ENCODE measurements at places on chromosomes 3 and 15.

DNA sequence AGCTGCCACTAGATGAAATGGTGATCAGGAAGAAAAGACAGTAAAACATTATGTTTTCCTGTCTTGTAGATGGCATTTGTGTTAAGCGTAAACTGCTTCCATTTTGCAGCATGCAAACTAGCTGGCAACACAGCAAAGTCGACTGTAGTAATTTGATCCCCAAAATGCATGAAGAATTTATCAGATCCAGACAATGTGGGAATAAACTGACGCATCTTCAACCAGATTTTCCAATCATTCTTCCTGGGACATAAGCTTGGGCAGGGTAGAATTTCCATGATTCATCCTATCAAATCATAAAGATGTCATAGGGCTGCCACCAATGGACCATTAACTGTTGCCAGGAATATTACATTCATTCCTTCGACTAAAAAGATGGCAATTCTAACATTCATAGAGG, 260.3 kb downstream of the ERC2 start:
- no peak for DNase-seq

- DNase-seq, result peak; percentile 22
Measured at GRCh38 chr15:81163961-81164800, 30.1 kb downstream of the CFAP161 start.

DNA sequence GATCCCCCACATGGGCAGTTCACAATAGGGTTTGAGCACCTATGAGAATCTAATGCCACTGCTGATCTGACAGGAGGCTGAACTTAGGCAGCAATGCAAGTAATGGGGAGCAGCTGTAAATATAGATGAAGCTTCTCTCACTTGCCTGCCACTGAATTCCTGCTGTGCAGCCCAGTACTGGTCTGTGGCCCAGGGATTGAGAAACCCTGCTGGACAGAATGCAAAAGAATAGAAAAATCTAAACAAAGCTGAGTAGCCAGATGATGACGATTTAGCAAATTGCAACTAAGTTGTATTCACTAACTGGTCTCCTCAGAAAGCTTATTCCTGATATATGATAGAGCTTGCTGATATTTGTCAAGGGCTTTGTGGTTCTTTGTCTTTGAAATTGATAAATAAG, 34.3 kb upstream of the APH1B start:
- DNase-seq, result no peak

DNA sequence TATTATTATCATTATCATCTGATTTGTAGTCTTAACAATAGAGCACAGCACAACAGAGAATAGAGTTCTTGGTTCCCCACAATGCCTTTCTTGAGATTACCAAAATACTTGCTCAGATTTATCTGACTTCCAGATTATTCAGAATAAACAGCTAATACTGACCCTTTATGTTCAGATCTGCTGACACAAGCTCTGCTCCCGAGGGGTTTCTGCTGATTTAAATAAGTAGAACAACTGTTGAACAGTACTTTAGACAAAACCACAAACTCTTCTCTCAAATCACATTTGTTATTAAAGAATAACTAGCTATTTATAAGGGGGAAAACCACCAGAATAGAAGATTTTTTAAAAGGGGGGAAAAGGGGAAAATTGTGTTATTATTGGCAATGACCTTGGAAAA, 380.2 kb upstream of the ATP11B start:
- peak; percentile 70 for DNase-seq

DNA sequence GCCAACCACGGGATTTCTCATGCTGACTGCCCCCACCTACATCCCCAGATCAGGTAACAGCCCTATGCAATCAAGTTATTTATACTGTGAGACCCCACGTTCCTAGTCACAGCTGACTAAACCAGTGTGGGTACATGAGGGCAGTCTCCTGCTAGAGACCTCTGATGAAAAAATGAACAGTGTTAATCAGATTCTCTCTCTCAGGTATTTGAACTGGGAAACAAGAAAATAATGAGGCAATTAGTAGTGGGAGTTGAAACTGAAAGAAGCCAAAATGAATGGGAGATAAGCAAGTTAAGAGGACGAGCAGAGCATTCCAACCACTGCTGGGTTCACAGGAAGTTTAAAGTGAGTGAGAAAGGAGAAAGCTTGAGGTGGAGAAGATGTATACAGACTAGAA, 98.5 kb upstream of the MYO5C start:
- DNase-seq, result no peak

DNA sequence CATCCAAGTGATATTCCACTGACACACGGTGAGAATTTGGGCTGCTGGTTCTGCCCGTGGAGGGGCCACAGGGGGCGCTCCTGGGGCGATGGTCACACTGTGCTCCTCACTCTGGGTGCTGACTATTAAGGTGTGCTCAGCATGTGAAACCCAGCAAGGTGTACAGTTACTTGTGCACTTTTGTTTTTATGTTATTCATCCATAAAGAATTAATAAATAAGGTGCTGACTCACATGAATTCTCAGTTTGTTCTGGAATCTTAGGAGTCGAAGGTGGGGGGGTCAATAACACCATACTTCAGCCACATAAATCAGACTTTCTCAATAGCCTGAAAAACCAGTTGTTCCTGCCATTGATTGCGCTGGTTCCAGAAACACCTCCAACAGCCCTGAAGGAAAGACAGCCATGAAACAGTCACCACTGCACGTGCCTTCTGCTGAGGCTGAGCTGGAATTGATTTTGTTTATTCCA, 53.5 kb upstream of the SPATA12 start:
- no peak for DNase-seq

GRCh38 chr3:155520463-155520862, 224.4 kb downstream of the PLCH1 start:
- no peak for DNase-seq

- DNase-seq, result no peak
Measured at GRCh38 chr3:13824521-13825310, 55.2 kb downstream of the WNT7A start.

- DNase-seq, result no peak
Measured at GRCh38 chr3:13535905-13536304, 13.0 kb upstream of the FBLN2 start.

- peak; percentile 8 for DNase-seq
Measured at GRCh38 chr3:178669022-178669601, 132.9 kb downstream of the KCNMB2 start.

DNA sequence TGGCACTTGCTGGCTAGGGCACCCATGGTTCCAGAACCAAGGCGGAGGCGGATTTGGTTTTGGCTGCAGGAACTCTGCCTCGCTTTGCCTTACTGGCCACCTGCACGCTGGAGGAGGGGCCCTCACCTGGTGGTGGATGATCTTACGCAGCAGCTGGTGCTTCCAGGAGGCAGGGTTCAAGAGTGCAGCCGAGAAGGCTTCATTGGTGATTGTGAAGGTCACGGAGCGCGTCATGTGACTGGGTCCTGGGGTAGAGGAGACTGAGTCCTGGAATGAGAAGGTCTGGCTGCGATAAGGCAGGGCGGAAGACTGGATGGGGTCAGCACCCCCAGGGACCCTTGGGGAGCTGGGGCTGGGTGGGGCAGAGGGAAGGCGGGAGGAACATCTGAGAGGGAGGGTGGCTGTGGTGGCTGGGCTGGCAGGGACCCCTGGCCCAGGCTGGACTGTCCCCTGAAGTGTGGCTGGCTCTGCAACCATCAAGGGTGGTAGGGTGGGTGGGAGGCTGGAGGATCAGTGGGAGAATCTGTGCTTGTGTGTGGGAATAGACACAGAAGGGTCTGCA, 25.8 kb upstream of the GOLGA6C start:
- DNase-seq, result no peak

GRCh38 chr3:68007621-68008226, 353.3 kb upstream of the SUCLG2 start:
- DNase-seq, result no peak

- DNase-seq, result peak; percentile 61
Measured at GRCh38 chr3:122774564-122774963, 19.1 kb downstream of the HSPBAP1 start.

DNA sequence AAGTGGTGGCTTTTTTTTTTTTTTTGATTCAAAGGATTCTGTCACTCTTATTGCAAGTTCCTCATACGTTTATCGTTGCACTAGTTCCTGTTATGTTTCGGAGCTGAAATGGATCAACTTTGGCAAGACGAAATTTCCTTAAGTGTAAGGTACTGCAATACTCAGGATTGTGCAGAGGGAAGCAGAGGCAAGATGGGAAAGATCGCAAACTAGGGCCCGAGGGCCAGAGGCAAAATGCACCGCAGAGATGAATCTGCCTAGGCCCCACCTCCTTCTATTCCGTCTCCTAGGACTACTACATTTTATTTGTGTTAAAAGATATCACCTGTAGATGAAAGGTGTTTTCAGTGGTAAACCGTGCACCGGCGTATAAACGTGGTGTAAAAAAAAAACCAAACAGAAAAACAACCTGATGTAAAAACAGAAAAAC, 331 bp downstream of the RNU6-1 start:
- peak; percentile 68 for DNase-seq

DNA sequence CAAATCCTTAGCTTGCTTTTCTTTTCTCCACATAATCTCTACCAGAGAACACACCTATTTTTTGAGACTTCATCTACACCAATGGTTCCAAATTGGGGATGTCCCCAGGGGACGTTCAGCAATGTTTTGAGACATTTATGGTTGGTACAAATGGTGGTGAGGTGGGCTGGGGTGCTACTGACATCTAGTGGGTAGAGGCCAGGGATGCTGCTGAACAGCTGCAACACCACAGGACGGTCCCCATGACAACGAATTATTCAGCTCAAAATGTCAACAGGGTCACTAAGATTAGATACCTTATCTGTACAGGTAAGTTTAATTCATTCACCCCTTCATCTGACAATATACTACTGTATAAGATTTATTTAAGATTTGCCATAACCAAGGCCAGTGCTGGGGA, 14.4 kb downstream of the GK5 start:
- no peak for DNase-seq

DNA sequence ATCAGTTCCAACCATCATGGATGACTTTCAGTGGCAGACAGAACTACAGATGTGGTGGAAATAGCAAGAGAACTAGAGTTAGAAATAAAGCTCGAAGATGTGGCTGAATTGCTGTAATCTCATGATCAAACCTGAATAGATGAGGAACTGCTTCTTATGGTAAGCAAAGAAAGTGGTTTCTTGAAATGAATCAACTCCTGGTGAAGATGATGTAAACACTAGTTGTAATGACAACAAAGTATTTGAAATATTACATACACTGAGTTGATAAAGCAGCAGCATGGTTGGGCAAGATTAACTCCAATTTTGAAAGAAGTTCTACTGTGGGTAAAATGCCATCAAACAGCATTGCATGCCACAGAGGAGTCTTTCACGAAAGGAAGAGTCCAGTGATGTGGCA, 131.7 kb upstream of the FAM3D start:
- DNase-seq, result no peak

DNA sequence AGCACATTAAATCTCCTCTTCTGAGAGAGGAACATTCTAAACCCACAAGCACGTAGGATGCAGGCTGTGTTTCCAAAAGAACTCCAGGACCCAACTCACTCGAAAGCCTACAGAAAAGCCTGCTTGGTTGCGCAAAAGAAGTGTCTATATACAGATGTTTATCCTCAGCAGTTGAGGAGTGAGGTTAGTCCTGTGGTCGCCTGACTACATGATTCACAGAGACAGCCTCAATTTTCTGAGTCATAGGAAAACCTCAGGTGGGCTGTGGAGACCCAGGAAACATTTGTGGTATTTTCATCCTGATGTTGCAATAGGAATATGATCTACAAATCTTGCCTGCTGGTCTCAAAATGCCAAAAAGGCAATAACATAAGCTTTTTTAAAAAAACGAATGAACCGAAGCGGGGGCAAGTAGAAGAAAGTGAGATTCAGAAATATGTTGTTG, 183.8 kb upstream of the THRB start:
- DNase-seq, result no peak

- no peak for DNase-seq
Measured at GRCh38 chr3:100198579-100199269, 62.1 kb upstream of the TBC1D23 start.

GRCh38 chr3:30082652-30083051, 523.7 kb upstream of the TGFBR2 start:
- no peak for DNase-seq

- DNase-seq, result no peak
Measured at GRCh38 chr15:45185903-45186770, 1.6 kb downstream of the SHF start.
